ENCODE measurements at places on chromosomes 5 and 9.

- DNase-seq, result no peak
These were observed 525 bp downstream of the KIF24 start for GRCh38 chr9:34328500-34328986.

DNA sequence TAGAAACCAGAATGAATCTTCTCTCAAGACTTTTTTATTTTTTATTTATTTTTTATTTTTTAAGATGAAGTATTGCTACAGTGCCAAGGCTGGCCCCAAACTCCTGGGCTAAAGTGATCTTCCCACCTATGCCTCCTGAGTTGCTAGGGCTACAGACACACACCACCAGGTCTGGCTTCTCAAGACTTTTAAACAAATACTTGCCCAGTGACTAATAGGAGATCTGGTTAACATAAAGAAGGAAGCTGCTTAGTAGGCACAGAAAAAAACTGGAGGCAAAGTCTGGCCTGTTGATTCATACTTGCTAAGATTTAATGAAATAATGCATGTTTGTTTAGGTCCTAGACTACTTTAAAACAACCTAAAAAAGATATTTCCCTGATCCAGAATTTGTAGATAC lies 43.8 kb downstream of the SLC38A9 start:
- DNase-seq, result peak; percentile 74

DNA sequence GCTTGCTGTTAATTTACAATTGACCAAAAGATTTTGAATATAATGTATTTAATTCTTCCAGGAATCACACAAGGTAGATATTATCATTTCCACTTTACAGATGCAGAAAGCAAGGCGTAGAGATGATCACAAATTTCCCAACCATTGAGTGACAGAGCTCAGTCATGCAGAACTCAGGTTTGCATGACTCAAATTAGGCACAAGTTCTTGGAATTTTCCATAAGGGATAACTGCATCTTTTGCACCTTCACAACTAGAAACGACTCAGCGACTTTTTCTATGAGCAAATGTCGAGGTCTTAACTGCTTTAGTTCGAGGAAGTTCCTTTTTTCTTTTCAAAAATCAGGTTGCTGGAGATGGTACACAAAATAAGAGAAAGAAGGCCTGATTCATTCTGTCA lies 265.5 kb upstream of the PAPPA start:
- DNase-seq, result no peak

DNA sequence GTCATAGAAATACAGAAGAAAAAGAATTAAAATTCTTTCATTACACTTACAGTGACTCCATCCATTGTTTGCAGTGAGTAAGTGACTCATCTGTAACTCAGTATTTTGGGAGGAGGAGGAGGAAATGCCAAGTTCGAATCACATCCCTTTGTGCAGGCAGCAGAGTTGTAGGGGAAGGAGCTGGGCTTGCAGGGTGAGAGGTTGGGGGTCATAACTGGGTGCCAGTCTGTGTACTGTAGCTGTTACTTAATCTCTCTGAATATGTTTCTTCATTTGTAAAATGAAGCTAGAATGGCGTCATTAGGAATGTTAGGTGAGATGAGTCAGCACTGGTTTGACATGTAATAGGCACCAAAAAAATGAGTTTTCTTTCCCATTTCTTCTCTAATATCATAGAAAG lies 235.7 kb upstream of the ADAMTSL1 start:
- DNase-seq, result peak; percentile 78

GRCh38 chr9:70425192-70425591 lies 10.7 kb upstream of the KLF9 start:
- no peak for DNase-seq

DNA sequence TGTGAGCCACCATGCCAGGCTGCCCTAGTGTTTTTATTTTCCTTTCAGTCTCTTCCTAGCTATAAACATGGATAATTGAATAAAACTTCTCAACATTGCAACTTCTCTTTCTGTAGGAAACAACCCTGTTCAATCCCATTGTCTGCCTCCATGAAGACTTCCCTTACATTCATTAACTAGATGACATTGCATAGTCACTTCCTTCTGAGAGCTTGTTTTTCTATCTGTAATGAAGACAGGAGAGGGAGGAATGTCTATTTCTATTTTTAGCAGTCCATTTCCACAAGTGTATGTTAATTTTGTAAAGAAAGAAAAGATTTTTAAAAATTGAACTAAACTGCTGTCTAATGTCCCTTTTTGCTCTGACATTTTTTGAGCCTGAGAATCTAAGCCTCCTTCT lies 55.6 kb upstream of the MELK start:
- no peak for DNase-seq

DNA sequence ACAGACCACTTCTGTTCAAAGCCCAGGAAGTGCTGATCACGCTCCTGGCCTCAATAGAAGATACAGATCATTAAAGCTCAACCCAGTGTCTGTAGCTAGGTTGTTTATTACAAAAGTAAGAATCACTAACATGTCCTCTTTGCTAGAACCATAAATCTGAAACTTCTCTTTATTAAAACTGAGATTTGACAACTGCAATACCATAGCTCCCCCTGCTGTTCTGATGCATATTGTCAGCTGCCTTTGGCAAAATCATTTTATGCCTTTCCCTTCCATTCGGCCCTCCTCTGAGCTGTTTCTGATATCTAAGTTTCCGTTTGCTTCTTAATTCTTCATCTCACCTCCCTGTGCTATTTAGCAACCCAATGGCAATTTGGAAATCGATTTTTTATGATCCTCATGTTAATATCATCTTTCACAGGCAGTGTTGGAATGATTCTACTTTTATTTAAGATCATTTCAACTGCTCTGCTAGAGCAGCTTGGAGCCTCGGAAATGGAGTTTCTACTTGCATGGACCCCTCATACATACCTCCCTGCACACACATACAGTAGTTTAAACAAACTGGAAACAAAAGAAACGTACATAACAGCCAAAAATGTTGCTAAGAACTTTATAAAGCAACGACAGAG lies 998.8 kb downstream of the MAT2B start:
- peak; percentile 53 for DNase-seq

DNA sequence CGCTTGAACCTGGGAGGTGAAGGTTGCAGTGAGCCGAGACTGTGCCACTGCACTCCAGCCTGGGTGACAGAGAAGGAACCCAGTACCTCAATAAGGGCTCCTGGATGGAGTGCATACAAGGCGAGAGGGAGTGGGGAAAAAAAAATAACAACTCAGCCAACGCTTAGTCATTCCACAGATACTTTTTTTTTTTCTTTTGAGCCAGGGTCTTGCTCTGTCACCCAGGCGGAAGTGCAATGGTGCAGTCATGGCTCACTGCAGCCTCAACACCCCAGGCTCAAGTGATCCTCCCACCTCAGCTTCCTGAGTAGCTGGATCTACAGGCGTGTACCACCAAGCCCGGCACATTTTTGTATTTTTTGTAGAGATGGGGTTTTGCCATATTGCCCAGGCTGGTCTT lies 59.5 kb upstream of the GGTA1 start:
- no peak for DNase-seq

GRCh38 chr5:135062216-135063055 lies 28.4 kb upstream of the PITX1 start:
- DNase-seq, result no peak

DNA sequence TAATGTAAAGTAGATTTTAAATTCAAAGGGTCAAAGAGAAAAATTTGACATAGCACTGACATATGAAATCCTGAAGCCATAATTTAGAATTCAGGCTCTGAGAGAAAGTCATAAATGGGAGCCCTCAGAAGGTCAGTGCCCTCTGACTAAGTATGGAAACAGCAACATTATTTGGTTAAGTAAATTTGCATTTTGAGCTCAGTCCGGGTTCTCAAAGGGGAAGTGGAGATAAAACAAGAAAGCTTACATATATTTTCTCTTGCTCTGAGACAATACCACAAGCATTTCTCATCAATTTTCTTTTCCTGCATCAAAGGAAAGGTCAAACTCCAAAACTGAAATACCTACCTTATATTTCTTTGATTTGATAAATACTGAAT lies 348.0 kb downstream of the SEMA5A start:
- peak; percentile 41 for DNase-seq

GRCh38 chr5:133905424-133905823 lies 63.0 kb downstream of the C5orf15 start:
- no peak for DNase-seq

GRCh38 chr9:123248630-123249029 lies 19.8 kb downstream of the STRBP start:
- no peak for DNase-seq

GRCh38 chr9:120935383-120935857 lies 8.8 kb upstream of the TRAF1 start:
- peak; percentile 90 for DNase-seq

DNA sequence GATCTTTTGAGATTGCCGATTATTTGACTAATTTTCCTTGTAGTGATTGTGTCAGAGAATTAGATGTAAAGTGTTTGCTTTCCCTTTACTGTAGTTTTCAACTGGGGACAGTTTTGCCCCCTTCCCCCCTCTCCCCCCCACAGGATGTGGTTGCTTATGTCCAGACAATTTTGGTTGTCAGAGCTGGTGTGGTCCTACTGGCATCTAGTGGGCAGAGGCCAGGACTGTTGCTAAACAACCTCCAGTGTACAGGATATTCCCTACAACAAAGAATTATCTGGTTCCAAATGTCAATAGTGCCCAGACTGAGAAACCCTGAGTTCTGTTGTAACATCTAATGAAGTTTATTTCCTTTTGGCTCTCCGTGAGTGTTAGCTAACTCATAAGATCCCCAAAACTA lies 20.0 kb downstream of the TMEFF1 start:
- peak; percentile 66 for DNase-seq

- DNase-seq, result no peak
These were observed 126.0 kb upstream of the GPR151 start for GRCh38 chr5:146641941-146642340.

- peak; percentile 27 for DNase-seq
These were observed 150.4 kb downstream of the GABRB2 start for GRCh38 chr5:161396171-161396570.

DNA sequence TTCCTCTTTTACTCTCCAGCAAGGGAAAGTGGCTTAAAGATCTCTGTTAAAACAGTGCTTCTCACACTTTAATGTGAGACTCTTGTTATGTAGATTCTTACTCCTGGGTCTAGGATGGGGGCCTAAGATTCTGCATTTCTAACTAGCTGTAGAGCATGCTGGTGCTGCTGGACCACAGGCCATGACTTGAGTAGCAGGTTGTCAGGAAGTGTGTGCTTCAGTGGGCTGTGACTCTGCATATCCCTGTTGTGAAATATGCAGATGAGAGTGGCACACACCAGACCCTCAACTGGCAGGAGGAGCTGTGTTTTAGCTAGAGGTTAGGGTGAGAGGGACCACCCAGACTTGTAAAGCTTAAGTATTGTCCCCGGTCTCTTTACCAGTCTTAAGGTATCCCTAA lies 191.1 kb upstream of the DMRT1 start:
- DNase-seq, result no peak

DNA sequence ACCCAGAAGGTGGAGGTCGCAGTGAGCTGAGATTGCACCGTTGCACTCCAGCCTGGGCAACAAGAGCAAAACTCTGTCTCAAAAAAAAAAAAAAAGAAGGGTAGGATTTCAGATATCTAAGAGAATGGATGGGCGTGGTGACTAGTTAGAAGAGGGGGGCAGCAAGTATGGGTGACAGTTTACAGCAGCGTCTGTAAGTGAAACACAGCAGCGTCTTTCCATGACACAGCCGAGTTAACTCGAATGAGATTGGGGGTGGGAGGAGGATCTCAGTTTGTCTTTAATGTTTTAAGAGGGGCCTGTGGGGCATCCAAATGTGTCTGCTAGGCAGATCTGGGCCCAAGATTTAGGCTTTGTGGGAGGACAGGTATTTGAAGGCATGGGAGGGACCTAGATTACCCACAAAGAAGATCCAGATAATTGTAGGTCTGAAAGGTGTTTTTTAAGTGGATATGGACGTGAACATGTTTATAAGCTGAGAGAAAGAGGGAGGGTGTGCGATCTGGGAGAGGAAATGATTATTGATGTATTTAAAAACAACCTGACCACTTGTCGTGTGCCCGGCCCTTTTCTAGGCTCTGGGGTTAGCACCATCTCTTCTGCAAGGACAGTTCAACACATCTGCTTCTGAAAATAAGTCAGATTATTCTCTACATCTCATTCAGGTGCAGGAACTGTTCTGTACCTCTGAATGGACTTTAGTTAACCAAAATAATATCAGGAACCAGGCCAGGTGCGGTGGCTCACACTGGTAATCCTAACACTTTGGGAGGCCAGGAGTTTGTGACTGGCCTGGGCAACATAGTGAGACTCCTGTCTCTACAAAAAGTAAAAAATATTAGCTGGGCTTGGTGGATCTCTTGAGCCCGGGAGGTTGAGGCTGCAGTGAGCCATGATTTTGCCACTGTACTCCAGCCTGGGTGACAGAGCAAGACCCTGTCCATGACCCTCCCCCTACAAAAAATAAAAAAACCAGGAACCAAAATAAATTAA lies 2.5 kb downstream of the CEP78 start:
- DNase-seq, result no peak
